Osteoblast (primary cell): ENCODE measurements at places on chromosomes 2 and 18.
A peak's percentile ranks its signal among the peaks of the same experiment; 100 is the strongest.

GRCh38 chr2:219542931-219543595, 546 bp downstream of the CHPF start:
- peak; percentile 96 for DNase-seq

DNA sequence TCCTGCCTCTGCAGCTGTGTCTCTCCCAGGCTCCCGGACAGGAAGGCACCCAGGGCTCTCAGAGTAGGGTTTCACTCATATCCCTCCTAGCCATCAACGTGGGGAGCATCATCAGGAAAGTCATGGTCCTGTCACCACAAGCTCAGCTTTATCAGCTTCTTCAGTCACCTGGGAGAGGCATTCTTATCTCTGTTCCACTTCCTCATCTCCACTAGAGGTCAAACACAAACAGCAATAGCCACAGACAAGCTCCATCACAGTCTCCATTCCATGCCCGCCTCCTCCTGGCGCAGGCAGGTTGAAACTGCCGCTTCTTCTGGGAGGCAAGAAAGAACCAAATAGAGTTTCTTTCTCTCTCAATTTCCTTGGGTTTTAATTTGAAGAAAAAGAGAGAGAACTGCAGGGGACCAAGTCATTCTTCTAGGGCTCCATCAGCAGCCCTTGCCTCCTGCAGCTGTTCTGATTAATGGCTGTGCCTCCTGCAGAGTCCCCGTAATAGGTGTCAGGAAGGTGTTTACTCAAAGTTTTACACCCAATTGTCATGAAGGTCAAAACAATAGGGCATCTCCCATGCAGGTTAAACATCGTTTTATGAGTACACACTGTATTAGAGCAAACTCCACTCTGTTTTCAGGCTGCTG, 377.9 kb downstream of the TMEM182 start:
- DNase-seq: no peak

DNA sequence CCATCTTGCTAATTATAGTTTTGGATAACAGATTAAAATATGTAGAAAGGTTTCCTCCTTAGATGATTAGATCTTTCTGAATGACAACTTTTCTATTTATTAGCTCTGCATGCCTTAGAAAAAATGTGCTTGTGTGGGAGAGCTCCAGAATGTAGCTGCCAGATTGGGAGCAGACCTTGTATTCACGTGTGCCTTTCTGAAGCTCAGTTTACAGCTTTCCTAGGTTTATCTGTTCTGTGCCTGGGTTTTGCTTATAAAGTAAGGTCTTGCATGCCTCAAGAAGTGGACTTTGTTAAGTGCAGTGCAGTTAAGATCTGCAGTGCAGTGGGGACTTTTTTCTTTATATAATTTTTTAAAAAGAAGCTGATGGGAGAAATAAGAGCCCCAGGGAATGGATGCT, 179.0 kb downstream of the DCC start:
- no peak for DNase-seq

DNA sequence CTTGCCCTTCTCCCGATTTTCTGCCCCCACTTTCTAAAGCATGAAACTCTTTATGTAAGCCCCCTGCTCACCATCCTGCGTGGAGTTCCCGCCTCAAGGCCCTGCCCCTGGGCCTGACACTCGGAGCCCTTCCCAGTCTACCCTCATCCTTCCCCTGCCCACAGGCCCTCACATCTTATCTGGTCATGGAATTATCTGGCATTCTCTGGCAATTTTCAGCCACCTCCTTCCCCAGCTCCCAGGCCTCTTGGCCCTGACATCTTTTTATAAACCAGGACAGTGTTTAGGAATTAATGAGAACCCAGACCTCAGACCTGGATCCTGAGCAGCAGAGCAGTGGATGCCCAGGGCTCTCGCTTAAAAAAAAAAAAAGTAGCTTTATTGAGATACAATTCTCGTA, 61.7 kb downstream of the BOLA3 start:
- DNase-seq: no peak

DNA sequence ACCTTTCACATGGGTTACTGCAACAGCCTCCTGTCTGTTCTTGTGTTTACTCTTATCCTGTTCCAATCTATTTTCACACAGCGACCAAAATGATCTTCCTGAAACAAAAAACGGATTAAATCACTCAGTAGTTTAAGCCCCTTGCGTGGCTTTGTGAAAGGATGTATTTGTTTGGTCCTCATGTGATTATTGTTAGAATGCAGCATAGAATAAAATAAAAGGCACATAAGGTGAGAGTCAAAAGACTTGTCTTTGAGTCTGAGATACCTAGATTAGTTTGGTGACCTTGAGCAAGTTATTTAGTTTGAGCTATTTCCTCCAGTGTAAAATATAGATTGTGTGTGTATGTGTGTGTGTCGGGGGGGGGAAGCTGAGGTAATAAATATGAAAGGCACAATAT, 72.4 kb downstream of the EML4 start:
- DNase-seq: no peak

- no peak for DNase-seq
Observed at GRCh38 chr18:44569391-44570055, 111.2 kb upstream of the SETBP1 start.

DNA sequence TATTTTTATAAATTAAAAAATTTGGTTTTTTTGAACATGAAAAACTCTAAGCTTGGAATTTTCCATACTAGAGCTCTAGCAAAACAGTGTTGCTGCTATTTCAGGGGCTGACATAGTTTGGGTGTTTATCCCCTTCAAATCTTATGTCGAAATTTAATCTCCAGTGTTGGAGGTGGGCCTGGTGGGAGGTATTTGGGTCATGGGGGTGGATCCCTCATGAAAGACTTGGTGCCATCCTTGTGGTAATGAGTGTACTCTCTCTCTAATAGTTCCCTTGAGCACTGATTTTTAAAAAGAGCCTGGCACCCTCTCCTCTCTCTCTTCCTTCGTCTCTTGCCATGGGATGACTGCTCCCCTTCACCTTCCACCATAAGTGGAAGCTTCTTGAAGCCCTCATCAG, 244.6 kb upstream of the UBE2E3 start:
- DNase-seq: no peak

GRCh38 chr2:216371721-216372702, at the start of gene MARCHF4:
MARCHF4 (minus strand) TSS chr2:216372483; CDS start chr2:216370260, 2,223 bp downstream.
- peak; percentile 95 for DNase-seq

DNA sequence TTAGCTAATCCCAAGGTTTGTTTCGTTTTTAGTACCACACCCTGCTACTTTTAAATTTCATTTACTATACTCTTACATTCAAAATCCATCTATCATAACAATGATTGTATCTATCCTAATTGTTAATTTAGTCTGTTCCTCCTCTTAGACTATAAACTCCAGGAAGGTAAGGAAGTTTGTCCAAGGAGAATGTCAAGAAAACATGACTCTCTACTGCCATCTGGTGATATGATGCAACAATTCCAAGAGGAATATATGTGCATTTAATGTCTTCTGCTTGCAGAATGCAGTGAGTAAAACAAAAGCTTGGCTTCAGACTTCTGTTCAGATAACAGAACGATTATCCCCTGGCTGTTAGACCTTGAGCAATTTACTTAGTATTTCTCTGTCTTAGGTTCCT, 1267.1 kb downstream of the LRP1B start:
- no peak for DNase-seq

DNA sequence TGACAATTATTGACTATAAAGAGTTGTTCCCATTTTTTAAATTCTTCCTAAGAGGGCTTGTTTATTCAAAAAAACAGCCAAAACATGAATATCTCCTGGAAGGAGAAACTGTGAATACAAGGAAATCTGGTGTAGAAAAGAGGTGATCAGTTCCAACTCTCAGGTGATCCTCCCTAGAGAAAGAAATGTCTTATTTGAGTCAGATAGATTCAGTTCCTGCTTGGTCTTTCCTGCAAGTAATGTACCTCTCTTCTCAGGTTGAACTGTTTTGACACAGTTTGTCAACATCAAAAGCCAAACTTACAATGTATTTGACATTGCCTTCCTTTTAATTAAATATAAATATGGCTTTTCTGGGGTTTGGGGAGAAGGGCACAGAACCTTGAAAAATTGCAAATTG, 567.4 kb downstream of the ARHGAP15 start:
- no peak for DNase-seq

- DNase-seq: no peak
Observed at GRCh38 chr2:118812552-118812951, 34.9 kb downstream of the EN1 start.

DNA sequence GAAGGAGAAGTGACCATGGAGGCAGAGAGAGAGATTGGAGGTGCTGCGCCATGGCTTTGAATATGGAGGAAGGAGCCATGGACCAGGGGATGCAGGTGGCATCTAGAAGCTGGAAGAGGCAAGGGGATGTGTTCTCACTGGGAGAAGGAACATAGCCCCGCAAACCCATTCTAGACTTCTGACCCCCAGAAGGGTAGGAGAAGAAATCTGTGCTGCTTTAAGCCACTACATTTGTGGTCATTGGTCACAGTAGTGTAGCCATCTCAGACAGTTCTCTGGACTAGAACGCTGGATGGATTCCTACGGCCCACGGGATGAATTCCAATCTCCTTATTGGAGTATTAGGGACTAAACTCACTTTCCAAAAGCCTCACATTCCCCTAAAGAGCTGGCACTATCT, 67.8 kb downstream of the PTGR3 start:
- peak; percentile 1 for DNase-seq

GRCh38 chr2:8234757-8235374, 447.0 kb upstream of the ID2 start:
- DNase-seq: no peak

DNA sequence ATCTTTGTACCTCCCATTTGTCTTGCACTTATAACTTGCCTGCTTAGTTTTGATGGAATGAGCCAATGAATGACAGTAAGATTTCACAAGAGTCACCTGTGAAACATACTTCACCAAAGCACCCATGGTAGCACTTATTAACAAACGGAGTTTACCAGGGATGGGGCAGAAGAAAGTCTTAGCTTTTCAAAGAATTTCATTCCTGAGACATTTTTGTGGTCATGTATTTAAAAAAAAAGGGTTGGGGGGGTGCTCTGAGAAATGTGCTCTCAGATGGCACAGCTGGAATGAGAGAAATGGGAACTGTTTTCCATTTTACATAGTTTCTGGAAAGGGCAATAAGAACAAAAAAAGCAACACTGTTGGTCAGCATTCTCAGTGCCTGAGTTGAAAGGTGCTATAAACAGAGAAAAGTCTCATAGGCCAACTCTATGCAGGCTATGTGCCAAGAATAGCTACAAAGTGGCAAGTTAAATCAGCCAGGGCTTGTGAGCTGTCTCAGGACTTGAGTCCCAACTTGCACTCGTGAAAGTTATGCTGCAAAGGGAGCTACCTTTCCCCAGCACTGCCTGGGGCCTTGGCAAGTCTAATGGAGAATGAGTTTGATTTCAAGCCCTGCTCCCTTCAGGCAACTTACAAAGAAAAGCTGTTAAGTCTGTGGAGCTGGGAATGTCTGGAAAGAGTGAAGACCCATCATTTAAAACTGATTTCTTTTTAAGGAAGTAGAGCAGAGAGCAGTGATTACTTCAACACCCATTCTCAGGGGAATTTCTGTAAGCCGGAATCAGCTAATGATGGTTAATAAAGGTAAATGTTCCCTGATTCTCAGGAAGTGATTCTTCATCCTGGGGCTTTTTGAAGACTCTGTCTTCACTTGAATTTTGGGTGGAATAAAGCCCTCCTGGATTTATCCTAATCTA, 170.6 kb downstream of the SLC8A1 start:
- no peak for DNase-seq
